CD4-positive, alpha-beta T cell treated with Interleukin-21 for 1 hour (primary cell): ENCODE measurements at places on chromosomes 12 and 14.

DNA sequence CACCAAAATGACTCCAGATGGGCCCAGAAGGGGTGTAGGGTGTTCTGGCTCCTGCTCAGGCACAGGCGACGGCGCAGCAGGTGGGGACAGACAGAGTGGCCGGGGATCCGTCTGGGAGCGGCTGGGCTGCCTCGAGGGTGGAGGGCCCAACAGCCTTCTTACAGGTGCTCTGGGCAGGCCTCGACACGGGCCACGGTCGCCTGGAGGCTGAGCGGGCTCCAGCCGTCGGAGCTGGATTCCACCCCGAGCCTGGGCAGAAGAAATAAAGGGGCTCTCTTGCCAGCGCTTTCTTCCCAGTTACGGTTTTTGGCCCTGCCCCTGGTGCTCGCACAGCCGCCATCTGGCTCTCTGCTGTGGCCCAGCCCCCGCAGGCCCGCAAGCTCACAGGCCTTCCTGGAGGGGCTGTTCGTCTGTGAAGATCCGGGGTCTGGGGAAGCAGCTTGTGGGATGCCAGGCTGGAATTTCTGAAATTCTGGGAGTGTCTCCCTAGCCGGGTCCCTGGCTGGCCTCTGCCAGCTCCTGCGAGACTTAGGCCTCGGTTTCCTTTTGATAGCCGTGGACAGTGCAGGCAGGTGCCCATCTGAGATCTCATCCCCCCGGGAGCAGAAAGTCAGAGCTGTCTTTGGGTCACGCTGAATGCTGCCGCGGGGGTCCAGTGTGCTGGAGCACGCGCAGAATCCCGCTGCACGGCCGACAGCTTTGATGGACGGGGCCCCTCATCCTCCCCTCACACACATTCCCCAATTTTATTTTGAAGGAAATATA lies 122.7 kb downstream of the PAPOLA start:
- DNase-seq = no peak

DNA sequence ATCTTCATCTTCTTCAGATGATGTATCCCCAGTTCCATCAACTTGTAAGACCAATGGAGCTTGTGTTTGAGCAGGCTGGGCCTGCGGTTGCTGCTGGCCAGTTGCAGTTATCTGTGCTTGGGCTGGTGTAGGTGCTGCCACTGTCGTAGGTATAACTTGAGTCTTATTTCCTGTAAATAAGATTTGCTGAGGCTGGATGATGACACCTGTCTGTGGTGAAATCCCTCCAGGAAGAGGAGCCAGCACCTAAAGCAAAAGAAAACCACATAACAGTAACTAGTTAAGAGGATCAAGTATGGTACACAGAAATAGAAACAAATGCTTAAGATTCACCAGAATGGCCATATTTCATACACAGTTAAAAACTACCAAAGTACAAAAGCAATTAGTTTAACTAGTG lies 28.2 kb downstream of the GTF2A1 start:
- DNase-seq = peak; percentile 46

- DNase-seq = no peak
These were observed 147.9 kb upstream of the PKP2 start for GRCh38 chr12:33044447-33044846.

GRCh38 chr14:32779840-32780239 lies 158.8 kb upstream of the NPAS3 start:
- no peak for DNase-seq

GRCh38 chr12:26422839-26423398 lies 227.5 kb downstream of the SSPN start:
- no peak for DNase-seq

DNA sequence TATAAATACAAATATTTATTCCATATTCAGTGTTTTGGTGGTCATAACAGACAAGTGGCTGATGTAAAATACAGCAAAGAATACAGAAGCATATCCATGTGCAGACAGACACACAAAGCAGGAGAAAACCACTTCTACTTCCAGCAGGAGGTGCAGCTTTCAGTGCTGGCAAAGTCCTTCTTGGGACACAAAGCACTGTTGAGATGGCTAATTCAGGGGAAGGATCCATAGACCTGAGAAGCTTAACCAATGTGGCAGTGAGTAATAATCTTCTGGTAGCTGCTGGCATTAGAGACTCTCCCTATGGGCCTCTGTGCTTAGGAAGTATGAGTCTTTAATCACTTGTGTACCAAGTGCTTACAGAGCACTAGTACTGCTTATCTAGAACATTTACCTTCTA lies 26.8 kb downstream of the AMN1 start:
- DNase-seq = no peak
